Right lung (tissue), 10 donors: ENCODE measurements at places on chromosomes 7 and 10. TPM values are rescaled to one million over a fixed set of nuclear protein-coding genes. Genes with fewer than 3 reads are reported as not detected.

EVX1 gene
- not detected for polyA plus RNA-seq

MINPP1 gene
- 46.0 TPM for polyA plus RNA-seq

TIMM23 gene
- 47.6 TPM for polyA plus RNA-seq

PALD1 gene
- 18.0 TPM for polyA plus RNA-seq

SORBS1 gene
- polyA plus RNA-seq = 34.8 TPM

HOGA1 gene
- polyA plus RNA-seq = 0.76 TPM

ITPRID1 gene
- polyA plus RNA-seq = 0.04 TPM

NPC1L1 gene
- 0.33 TPM for polyA plus RNA-seq

IL6 gene
- 1.6 TPM for polyA plus RNA-seq

DDC gene
- 12.2 TPM for polyA plus RNA-seq

MPP7 gene
- 14.3 TPM for polyA plus RNA-seq

HOXA11 gene
- not detected for polyA plus RNA-seq

HOXA3 gene
- polyA plus RNA-seq = 53.1 TPM

HMX3 gene
- not detected for polyA plus RNA-seq

ITGA8 gene
- 88.6 TPM for polyA plus RNA-seq

C7orf57 gene
- 3.7 TPM for polyA plus RNA-seq

TMEM140 gene
- polyA plus RNA-seq = 16.4 TPM

LRRD1 gene
- 0.42 TPM for polyA plus RNA-seq

PRPS1L1 gene
- not detected for polyA plus RNA-seq

C10orf62 gene
- polyA plus RNA-seq = not detected

DNA2 gene
- polyA plus RNA-seq = 14.4 TPM

EPO gene
- 0.18 TPM for polyA plus RNA-seq

IGFBP3 gene
- polyA plus RNA-seq = 56.4 TPM

FAM25A gene
- polyA plus RNA-seq = not detected

PRKAR2B gene
- 9.9 TPM for polyA plus RNA-seq
